ENCODE measurements at places on chromosomes 16 and 17.

- no peak for DNase-seq
Observed at GRCh38 chr17:64216338-64217248, 46.5 kb downstream of the TEX2 start.

DNA sequence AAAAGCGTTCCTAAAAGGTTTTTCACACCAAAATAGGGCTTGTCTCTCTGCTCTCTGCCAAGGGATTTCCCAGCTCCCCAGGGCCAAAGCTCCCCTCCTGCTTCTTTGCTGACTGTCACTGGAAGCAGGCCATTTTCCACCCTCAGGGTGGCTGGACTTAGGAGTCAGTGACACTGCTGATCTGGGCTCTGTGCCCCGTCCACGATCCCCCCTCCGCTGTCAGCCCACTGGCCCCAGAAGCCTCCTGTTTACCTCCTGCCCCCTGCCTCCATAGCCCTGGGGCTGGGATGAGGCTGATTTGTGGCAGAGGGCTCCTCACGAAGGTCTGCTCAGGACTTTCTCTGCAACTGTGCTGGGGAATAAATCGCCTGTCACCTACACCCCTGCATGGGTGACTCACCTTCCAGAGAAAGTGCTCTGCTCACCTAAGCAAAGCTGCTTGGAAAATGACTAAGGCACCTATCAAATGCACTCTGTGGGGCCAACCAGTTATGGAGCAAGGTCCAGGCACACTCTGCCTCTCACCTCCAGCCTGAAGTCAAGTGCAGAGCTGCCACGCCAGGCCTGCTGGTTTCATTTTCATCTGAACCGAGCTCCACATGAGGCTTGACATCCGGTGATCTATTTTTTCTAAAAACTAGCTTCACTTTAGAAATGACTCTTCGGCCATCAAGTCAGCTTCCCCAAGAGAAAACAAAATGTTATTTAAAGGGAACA is 4.9 kb downstream of the MAP3K14 start:
- peak; percentile 86 for DNase-seq

GRCh38 chr16:69929480-69929879 is 21.7 kb upstream of the CLEC18A start:
- no peak for DNase-seq

GRCh38 chr16:86517033-86517432 is 6.7 kb downstream of the FOXF1 start:
- DNase-seq: no peak

- DNase-seq: no peak
Observed at GRCh38 chr17:69448431-69449102, 34.1 kb downstream of the MAP2K6 start.

Measured in activated T-cell treated with anti-CD3 and anti-CD28 coated beads, Interleukin-2, amount 50 U/mL, for 48 hours (primary cell).